ENCODE measurements at places on chromosomes 6 and 20.

DNA sequence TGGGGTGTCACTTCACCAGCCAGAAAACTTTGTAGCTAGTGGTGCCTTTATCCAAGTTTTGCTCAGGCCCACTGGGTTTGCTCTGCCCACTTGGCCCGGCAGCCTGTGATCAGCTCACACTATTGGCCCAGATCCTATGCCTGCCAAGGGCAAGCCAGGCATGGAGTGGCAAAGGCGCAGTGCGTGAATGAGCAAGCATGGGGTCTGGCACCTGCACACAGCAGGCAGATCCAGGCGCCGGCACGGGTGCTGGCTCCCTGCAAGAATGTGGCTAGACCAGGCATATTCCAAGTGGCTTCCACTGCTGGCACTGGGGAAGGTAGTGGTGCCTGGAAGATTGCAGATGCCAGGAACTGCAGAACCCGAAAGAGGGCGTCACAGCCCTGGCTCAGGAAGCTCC, 346.9 kb downstream of the LMBRD1 start:
- DNase-seq: no peak

DNA sequence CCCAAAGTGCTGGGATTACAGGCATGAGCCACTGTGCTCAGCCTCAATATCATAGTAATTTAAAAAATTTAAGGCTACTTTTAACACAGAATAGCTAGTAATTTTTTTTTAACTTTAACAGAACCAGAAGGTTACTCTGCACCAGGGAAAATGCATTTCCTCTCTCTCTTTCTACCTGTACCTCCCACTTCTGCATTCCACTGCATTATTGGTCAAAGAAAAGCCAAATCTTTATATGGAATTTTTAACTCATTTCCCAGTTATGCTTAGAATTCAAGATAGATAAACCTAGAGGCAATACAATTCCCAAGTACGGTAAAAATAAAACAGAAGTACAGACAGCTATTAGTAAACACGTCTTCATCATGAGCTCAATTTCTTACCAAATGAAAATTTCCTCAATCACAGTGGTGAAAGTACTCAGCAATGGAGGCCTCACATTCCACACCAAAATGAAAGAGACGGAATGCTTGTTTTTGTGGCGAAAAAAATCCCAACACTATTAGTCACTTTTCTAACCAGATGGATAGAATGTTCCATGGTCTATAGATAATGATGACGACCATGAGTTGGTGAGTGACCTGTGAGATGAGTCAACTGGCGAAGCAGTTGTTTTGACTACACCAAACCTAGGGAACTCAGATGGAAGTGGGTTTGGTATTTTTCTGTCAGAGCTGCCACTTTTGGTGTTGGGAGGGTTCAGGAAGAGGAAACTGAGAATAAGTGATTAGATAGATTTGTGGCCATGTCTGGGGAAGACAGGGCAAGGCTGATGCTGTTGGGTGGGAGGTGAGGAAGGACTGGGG, 104.7 kb upstream of the SGK1 start:
- DNase-seq: no peak

GRCh38 chr6:145373826-145374225, 361.5 kb downstream of the EPM2A start:
- no peak for DNase-seq

DNA sequence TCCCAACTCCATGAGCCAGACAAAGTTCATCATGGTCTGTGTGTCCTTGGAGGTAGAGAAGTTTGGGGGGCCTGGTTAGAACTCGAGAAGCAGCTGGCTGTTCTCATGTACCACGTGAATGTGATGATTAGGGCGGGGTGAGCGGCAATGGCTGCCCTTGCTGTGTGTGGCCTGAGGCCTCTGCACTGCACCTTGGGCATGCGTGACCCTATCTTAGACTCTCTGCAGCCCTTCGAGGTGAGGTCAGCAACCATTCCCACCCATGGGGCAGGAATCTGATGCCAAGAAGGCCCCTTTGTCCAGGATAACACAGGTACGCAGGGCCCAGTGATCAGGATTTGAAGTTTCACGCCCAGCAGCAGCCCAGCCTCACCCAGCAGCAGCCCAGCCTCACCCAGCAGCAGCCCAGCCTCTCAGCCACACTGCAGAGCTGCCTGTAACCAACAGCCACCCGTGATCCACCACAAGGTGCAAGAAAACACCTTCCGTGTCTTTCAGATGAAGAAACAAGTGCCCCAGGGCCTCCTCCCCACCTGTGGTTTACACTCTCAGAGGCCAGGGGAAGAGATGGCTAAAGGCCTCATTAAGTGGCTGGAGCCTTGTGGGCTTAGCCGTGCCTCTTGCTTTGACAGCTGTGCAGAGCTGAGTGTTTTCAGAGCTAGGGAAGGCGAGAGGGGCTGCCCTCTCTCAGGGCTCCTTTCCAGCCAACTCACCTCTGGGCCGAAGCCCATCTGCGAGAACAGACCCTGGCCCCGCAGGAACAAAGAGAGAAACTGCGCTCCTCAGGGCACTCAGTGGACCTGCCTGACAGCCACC, 195.2 kb upstream of the CDH4 start:
- DNase-seq: no peak

GRCh38 chr6:156809034-156809433, 31.9 kb downstream of the ARID1B start:
- no peak for DNase-seq

DNA sequence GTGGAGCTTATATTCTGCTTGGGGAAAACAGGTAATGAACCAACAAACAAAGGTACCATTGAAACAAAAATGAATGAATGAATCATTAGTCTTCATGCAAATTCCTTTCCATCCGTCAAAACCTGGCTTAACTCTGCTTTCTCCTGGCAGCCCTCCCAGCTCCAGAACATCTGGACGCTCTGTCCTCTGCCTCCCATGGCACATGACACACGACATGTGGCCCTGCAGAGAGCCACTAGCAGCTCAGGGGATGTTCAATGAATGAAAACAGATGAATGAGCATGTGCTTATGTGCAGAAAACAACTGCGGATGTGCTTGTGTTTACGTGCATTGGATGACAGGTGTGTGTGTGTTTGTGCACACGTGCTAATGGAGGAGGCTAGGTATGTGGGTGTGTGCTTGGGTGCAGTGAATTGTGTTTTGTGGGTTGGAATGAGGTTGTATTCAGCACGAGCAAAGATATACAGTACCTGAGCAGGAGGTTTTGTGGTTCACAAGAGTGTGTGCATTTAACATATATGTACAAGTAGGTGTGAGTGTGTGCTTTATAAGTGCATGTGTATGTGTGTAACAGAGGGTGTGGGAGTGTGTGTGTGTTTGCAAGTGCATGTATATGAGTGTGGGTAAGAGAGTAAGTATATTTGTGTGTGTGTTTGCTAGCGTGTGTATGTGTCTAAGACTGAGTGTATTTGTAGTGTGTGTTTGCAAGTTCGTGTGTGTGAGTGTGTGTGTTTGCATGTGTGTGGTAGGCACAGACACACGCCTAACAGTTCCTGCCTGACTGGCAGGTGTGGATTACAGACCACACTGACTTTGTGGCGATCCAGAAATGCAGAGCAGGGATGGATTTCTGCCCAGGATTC, 374.1 kb upstream of the SULF2 start:
- no peak for DNase-seq

DNA sequence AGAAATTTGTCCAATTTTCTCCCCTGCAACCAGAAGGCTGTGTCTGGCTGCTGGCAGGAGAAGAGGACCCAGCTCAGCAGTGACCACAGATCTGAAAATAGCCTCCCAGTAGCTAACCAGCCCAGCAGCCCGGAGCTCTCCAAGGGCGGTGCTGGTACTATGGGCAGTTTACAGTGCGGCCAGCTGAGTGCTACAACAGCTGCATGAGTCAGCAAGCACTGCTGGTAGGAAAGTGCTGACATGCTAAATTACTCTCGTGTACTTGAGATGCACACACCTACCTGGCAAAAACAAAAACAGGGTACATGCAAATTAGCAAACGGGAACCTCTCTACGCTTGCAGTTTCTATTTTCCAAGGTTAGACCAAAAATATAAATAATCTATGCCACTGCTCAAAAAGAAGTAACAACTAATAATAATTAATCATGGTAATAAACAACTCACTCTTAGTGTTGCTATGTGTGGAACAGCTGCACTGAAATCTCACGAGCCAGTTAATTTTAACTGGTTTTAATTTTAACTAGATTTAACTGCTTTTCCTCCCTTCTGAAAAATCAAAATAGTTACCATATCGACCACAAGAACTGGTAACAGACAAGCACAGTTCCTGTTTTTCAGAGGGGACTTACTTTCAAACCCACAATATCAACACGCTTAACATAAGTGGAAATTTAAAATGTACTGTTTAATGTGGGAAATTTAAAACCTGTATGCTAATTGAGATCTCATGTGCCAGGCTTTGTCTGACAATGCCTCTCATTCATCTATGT, 10.8 kb downstream of the BACH2 start:
- DNase-seq: peak; percentile 65

- DNase-seq: no peak
Measured at GRCh38 chr6:39430871-39431523, 108.5 kb upstream of the KCNK16 start.

DNA sequence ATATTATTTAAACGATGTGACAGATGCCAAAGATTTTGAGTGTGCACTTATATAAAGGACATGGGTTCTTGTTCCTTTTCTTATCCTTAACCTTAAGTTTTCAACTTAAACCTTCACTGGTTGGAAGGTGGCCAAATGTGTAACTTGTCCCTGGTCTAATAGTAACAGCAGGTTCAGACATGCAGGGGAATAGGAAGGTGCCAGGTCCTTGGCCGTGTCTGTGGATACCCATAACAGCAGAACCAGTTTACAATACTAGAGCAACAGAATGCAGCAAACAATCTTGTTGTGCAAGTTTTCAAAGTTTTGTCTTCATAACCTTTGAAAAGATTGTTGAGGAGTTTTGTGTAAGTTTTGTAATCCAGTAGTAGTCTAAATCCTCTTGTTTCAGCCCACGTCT, 4.4 kb downstream of the MYB start:
- no peak for DNase-seq
